ENCODE measurements at places on chromosomes 4 and X.

GRCh38 chrX:9995855-9996339 is 28.7 kb downstream of the CLDN34 start:
- DNase-seq: peak; percentile 85

DNA sequence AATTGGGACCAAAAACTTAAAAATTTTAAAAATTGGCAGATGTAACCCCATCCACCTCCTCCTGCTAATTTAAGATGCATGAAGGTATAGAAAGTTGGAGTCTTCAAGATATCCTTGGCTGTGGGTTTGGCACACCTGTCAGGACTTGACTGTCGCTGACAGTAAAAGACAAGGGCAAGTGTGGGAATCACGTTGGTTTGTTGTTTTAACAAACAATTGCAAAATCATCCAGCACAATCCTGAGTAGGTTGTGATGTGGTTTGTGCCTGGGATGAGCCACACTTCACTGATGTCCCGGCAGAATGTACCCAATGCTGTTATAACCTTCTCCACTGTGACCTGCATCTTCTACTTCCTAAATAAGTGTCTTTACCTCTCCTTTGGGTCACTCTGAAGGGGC is 24.0 kb downstream of the HOPX start:
- DNase-seq: no peak

- no peak for DNase-seq
Measured at GRCh38 chrX:67568769-67569168, 24.9 kb downstream of the AR start.

DNA sequence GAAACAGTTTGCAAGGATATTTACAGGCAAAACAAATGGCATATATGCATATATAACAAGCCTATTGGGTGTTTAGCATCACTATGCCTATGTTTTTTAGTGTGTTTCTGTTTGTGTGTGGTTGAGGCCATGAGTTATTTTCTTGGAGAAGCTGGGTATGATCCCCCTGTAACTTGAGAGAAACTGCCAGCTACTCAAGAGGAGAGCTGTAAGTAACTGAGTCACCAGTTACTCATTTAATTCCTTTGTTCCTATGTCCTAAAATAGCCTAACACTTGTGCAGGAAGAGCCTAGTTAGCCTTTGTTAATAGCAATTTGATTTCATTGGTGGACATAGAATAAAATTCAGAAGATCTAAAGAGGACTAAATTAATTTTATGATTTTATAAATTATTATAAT is 79.1 kb downstream of the PWWP3B start:
- no peak for DNase-seq

DNA sequence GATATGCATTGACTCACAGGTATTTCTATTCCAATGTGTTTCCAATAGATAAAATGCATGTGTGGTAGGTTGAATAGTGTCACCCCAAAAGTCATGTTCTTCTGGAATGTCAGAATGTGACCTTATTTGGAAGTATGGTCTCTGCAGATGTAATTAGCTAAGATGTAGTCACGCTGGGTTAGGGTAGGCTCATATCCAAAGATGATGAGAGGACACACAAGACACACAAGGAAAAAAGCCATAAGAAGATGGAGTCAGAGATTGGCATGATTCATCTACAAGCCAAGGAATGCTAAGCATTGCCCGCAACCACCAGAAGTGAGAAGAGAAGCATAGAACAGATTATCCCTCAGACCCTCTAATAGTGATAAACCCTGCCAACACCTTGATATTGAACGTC is 17.5 kb downstream of the ZNF330 start:
- no peak for DNase-seq

- DNase-seq: no peak
Measured at GRCh38 chrX:19708683-19709082, 178.7 kb downstream of the SH3KBP1 start.

DNA sequence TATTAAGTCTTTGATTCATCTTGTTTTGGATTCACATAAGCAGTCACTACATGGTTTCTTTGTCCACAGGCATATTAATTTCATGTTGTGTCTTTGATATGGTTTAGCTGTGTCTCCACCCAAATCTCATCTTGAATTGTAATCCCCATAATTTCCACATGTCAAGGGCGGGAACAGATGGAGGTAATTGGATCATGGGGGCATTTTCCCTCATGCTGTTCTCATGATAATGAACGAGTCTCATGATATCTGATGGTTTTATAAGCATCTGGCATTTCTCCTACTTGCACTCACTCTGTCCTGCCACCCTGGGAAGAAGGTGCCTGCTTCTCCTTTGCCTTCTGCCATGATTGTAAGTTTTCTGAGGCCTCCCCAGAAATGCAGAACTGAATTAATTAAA is 1811.2 kb upstream of the PCDH10 start:
- no peak for DNase-seq

GRCh38 chr4:54482529-54483200 is 175.1 kb upstream of the KIT start:
- no peak for DNase-seq

GRCh38 chrX:5936438-5936837 is 292.2 kb downstream of the NLGN4X start:
- no peak for DNase-seq

GRCh38 chr4:86633854-86634253 is 39.7 kb downstream of the PTPN13 start:
- no peak for DNase-seq

- no peak for DNase-seq
Measured at GRCh38 chr4:3340700-3341083, 47.9 kb downstream of the RGS12 start.

DNA sequence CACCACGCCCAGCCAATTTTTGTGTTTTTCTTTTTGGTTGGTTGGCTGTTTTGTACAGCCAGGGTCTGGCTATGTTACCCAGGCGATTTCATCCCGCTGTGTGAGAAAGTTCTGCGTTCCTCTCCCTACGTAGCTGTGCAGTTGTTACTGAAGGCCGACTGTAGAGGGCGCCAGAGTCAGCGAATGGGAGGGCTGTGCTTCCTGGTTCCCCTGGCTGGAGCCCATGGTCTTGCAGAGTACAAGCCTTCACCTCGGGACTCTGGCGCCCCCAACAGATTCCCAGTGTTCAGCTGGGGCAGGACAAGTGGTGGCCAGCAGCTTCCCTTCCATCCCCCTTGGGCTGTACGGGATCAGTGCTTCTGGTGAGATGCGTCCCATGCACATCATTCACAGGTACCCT is 5.6 kb upstream of the CT45A1 start:
- DNase-seq: no peak

DNA sequence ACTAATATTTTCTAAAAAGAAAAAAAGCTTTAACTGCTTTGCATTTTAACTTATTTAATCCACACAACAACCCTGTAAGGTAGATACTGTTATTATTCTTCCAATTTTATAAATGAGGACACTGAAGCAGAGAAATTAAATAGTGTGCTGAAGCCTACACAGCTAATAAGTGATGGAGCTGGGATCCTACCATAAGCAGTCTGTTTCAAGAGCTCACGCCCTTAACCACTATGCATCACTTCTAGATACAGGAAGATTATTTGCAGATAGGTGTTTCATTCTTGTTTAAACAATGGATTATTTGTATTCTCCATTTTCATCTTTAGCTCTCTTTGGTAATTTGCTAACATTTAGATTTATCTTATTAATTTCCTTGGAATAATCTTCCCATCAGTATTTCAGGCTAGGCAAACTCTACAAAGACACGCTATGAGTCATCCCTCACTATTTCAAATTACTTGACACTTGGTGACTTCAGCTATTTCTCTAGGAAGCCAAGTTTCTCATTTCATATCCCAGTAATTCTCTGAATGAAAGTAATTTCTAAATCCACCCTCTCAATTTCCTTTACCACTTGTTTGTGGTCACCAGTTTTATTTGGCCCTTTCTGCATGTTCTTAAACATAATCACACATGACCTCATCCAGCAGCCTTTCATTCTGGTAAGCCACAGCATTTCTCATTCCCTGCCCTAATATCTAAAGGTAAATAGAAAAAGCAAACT is 67.3 kb downstream of the ASB9 start:
- DNase-seq: no peak

GRCh38 chr4:139639654-139640053 is 26.0 kb upstream of the MGST2 start:
- DNase-seq: no peak

DNA sequence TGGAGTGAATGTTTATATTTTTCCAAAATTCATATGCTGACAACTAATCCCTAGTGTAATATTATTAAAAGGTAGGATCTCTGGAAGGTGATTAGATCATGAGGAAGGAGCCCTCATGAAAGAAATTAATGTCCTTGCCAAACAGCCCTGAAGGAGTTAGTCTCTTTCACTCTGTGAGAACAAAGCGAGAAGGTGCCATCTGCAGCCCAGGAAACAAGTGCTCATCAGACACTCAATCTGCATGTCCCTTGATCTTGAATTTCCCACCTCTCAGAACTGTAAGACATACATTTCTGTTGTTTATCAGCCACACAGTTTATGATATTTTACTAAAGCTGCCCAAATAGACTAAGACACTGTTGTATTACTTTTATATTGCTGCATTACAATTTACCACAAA is 1283.4 kb downstream of the PCDH7 start:
- DNase-seq: no peak

DNA sequence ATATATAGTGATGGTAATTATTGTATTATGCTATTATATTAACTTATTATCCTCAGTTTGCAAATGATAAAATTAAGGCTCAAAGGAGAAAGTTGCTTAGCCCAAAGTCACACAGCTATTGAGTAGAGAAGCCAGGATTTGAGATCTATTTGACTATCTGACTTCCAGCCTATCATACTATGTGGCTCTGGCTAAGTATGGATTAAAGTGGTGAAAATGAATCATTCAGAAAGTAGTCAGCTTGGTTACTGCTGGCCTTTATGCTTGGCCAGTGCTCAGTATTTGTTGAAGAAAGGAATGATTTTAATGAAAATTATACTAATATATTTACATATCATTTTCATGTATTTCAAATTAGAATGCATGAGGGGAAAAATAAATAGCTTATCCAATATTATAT is 219.8 kb downstream of the SHROOM3 start:
- DNase-seq: no peak

DNA sequence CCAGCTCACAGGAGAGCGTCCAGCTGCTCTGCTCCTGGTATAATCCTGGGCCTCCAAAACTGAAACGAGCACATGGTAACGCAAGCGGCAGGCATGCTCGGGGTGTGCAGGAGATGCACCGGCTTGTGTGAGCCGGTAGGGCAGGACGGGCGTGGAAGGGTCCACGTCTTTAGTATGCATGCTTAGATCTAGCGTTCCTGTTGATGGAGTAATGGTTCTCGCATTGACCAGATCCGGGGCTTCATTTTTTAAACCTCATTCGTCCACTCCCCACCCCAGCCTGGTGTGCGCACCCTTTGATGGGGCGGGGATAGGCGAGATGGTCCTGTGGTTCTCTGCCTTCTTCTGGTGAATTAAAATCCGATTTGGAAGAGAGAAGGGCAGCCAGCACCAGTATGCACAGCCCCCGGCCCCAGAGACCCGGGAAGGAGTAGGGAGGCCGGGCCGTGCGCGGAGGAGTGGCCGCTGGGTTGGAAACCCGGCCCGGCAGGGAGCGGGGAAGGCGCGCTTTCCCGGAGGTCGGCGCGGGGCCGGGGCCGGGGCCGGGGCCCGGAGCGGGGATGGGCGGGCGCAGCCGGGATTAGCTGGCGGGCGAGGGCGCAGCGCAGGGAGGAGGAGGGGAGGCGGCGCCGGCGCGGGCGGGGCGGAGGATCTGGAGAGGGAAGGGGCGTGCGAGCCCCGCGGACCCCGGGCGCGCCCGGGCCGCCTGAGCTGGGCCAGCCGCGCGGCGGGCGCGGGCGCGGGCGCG is 39.9 kb downstream of the FAM149A start:
- no peak for DNase-seq

GRCh38 chr4:173932701-173933100 is 350.8 kb downstream of the FBXO8 start:
- no peak for DNase-seq

DNA sequence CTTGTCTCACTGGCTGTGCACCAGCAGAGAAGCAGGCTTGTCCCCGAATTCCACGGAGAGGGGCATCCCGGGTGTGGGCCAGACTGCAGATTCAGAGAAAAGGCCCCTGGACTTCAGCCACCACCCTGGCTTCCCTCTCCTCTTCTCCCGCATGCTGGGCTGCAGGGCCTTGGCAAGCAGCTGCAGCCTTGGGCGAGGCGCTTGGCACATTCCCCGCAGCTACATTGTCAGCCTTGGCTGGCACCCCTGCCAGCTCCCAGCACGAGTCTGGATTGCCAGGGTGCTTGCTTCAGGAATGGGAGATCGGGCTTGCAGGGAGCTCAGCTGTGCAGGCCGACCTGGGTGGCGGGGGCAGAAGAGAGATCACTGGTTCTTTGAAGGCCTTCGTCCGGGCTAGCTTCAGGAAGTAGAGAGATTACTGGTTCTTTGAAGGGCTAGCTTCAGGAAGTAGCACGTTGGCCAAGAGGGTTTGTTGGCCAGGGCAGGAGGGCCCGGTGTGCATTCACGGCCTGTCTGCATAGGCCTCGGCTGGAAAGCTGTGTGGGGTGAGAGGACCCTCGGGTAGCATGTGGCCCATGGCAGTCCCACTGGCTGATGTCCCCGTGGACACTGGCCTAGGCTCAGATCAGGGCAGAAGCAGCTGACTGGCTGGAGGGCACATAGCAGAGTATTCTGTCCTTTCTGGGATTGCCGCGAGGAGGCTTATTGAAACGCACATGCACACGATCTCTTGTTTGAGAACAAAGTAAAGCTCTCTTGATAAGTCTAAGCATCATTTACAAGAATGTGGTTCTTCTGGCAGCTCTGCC is 2.7 kb downstream of the ABCD1 start:
- DNase-seq: no peak

- no peak for DNase-seq
Measured at GRCh38 chr4:161457311-161457710, 706.5 kb downstream of the FSTL5 start.

DNA sequence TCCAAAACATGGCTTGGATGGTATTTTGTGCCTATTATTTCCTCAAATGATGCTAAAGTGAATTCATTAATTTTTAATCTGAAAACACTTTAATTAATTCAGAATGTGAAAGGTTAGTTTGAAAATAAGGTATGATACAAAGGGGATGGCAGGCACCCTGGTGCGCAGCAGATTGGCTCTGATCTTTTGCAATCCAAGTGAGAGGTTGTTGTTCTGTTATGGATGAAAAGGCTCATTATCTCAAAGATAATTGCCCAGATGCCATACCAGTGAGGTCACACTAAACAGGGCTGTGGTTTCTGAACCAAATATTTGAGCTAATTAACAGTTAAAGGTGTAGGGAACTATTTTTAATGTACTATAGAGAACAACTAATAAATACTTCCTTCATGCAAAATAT is 504.9 kb downstream of the RAPGEF2 start:
- DNase-seq: no peak

DNA sequence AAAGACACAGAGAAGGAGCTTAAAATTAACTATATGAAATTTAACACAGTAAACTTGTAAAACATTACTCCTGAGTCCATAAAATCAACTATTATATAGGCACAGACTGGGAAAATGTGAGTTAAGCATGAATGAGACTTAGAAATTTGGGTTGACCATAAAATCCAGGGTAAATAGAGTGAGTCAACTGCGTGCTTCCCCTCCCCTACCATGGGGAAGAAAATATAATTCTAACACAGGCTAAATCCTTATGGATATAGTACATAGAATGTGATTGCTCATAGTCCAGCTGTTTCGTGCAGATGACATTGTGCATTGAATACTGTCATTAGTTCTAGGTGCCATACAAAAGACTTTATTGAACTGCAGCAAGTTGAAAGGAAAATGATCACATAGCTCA is 42.2 kb downstream of the KLHL5 start:
- no peak for DNase-seq
